CD4-positive, alpha-beta T cell treated with Interleukin-2 at 100 ng/mL for 4 hours (primary cell): ENCODE measurements at places on chromosomes 6 and 20.

DNA sequence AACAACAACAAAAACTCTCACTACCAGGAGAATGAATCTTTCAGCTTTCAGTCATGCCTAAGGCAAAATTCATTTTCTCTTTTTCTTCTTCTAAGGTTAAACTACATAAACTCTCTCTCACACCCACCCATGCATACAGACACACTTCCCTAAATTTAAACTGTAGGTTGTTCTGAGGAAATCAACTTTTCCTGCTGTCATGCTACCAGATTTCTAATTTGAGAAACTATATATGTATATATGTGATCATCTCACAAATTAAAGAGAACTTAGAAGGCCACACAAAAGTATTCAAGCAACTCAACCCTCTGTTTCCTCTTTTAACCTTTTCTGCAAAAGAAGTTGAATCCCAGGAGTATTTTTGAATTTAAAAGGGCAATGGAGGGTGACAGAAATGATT lies 532.5 kb downstream of the KIF16B start:
- DNase-seq = no peak

- no peak for DNase-seq
Measured at GRCh38 chr6:13438126-13438525, 49.3 kb downstream of the GFOD1 start.

DNA sequence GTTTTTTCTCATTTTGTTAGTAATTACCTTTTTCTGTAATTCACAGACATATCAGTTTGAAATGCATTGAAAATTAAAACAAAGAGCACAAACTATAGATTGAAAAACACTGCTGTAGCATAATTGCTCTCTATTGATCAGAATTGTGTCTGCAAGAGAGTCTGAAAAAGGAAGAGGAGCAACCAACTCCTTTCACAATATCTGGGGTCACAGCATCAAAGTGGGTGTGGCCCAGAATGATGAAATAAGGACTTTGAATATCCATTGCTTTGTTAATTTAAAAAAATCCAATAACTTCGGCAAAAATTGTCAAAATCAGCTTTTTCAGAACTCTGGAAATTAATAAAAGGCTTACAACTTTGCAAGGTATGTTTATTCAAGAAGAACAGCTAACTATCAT lies 99.2 kb downstream of the MYLK4 start:
- no peak for DNase-seq

- no peak for DNase-seq
Measured at GRCh38 chr6:96823743-96824142, 13.5 kb downstream of the GPR63 start.

GRCh38 chr6:42366011-42366705 lies 85.6 kb downstream of the TRERF1 start:
- no peak for DNase-seq

- DNase-seq = no peak
Measured at GRCh38 chr6:18380158-18380836, 6.9 kb upstream of the RNF144B start.

- DNase-seq = no peak
Measured at GRCh38 chr6:98292810-98293209, 541.6 kb upstream of the POU3F2 start.

- no peak for DNase-seq
Measured at GRCh38 chr6:35485402-35485877, 11.4 kb downstream of the TEAD3 start.

- no peak for DNase-seq
Measured at GRCh38 chr6:70390067-70390466, 23.2 kb upstream of the FAM135A start.

DNA sequence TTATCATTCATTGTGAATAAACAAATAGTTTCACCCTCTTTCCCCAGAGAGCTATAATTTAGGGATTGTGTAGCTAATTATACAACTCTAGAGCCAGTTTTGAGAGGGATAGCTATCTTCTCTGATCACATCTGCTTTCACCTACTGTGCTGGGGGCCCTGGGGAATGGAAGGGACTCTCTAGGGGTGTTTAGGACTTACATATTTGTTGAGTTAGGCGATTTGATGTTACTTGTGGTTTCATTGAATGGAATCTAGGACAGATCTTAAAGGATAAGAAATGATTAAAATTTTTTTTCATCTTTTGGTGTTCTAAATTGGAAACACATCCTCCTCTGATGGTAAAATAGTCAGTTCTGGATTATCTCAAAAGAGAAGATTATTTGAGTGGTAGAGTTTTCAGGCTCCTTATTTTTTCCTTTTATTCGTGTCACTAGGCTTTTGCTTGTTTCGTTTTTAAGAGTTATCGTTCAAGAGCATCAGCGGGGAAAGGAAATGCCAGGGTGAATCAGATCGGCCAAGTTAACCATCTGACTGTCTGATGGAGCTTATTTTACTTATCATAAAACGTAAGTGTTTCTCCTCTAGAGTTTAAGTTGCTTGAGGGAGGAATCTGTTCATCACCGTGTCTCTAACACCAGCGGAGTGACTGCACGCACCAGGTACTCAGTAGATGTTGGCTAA lies 236.7 kb downstream of the FARS2 start:
- no peak for DNase-seq

DNA sequence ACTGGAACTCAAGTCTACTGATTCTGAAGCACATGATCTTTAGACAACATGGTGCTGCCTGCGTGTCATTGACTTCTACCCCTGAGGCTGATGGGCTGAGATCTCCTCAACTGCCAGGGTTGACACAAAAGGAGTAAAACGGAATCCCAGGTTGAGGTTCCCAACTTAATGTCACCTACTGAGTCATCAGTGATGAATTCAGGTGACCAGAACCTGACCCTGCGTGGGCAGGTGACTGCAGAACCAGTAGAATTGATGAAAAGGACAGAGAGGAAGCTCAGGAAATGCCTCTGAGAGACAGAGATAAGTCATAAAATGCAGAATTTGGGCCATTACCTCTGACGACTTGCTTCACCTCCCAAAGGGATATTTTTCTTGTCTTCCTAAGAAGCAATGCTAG lies 7.7 kb upstream of the KIZ start:
- DNase-seq = no peak

GRCh38 chr6:82040405-82041221 lies 206.9 kb downstream of the IBTK start:
- DNase-seq = peak; percentile 1

- no peak for DNase-seq
Measured at GRCh38 chr6:49430187-49430586, 32.9 kb downstream of the MMUT start.

GRCh38 chr20:52983726-52984450 lies 11.7 kb downstream of the TSHZ2 start:
- no peak for DNase-seq

GRCh38 chr6:132166526-132167051 lies 215.4 kb upstream of the CCN2 start:
- DNase-seq = no peak

DNA sequence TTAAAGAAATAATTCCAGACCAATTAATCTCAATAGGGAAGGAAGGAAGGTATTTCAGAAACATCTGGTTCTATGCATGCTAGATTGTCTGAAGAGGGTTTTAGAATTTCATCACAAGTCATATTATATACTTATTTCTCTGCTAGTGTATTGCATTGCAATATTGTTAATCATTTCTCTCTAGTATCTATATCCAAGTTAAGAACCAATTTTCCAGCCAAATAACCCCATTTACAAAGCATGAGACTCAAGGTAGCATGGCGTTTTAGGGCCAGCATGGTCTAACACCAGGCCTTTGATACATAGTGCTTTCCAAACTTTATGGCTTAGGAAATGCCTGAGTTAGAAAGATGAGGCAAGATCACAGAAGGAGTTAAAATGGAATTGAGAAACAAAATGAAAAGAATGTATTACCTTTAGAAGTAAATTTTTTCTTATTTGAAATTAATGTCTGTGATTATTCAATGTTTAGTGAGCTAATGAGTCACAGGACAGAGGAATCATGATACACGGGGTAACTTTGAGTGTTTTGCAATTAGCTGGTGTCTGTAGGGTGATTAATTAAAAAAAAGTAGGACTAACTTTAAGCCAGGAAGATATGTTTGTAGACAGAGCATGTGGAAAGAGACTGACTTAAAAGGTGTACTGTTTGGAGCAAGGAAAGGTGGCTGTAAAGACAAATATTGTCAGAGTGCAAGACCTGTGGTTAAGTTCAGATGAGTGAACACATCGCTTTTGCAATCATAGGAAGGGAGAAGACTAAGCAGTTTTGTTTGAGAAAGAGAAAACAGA lies 1006.2 kb upstream of the CITED2 start:
- no peak for DNase-seq

DNA sequence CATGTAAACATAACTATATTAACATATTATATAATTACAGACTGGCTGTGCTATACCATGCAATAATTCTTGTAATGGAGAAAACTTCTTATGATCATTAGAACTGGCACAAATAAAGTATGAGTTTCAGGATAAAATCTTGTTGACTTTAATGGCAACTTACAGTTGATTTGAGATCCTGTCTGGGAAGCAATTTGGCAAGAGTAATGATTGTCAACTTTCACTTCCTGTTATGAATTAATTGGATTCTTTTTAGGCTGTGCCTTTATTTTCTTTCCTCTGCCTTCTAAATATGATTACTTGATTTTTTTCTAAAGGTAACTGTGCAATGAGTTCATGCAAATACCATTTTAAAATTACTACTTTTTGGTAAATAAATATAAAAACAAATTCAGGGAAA lies 158.1 kb upstream of the B3GAT2 start:
- DNase-seq = no peak

DNA sequence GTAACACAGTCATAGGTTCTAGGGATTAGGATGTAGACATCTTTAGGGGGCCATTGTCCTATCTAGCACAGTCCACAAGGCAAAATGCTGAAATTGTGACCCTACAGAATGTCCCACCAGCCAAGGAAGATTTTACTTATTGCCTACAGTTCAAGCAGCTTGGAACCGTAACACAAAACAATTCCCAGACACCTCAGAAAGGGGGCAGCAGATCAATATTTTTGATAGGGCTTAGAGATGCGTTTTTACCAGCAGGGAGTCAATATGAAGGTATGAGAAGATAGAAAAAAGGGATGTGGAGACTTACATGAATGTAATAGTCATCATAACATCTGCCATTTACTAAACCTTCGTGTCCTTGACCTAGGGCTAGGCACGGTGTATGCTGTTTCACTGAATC lies 81.0 kb downstream of the TMEM170B start:
- DNase-seq = no peak

- peak; percentile 11 for DNase-seq
Measured at GRCh38 chr20:15708984-15709598, 864.2 kb downstream of the KIF16B start.

DNA sequence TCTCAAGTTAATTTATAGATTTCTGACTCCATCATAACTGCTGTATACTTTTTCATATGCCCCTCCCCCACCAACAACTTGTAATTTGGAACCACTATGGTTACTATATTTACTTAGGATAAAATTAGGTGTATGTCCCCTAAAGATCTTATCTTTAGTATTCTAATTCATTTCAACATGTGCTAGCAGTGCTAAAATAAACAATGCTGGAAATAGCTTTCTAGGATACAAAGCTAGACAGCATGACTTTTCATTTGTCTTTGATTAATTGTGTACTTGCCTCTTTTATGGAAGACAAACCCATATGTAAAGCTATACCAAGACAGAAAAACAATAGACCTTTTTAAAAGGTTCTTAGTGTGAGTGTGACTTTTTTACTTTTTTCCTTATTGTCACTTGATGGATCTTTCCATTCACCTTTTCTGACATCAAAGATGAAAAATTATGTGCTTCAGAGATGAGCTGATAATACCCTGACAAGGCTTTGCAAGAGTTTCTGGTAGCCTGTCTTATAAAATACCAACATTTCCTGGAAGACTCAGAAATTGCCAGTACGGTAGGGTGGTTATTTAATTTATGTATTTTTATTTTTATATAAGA lies 31.2 kb upstream of the POPDC3 start:
- DNase-seq = no peak

DNA sequence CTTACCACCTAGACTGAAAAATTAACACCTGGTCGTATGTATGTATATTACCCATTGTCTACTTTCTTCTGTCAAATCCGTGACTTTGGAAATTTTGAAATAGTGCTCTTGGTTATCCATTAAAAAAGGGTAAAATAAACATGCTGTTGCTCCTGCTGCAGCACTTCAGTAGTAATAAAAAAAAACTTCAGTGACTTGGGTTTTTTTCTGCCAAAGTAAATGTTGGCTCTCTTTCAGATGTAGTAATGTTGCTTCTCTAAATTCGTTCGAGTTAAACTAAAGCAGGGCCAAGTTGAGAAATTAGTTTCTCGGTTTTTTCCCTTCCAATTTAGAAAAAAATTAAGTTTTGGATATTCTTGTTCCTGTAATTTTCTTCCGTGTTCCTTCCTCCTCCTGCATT lies 34.2 kb downstream of the JARID2 start:
- DNase-seq = no peak

DNA sequence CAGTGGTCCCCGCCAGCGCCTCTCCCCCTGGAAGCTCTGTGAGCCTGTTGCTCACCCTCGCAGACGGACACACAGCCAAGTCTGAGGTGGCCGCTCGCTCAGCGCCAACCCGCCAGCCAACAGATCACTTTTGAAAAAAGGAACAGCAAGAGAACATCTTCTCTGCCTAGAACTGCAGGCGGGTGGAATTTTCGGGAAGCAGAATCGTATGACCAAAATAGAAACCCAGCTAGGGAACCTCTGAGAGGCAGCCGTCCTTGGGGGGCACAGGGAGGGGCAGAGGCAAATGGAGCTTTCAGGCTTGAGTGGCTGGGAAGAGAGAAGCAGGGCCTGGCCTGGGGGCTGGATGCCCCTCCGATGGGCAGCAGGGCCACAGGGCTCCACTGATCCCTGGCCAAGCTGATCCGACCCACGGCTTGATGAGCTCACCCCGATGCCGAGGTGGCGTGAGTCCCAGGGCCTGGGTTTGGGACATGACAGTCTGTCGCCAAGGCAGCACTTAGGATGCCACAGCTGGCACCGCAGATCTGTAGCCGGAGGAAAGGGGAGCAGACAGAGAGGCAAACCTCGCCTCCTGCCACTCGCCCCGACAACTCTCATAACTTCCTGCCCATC lies 9.8 kb downstream of the NFATC2 start:
- no peak for DNase-seq
